ENCODE measurements at places on chromosomes 7 and 10.
A peak's percentile ranks its signal among the peaks of the same experiment; 100 is the strongest.

- no peak for DNase-seq
Observed at GRCh38 chr10:76197293-76197692, 765.9 kb downstream of the LRMDA start.

DNA sequence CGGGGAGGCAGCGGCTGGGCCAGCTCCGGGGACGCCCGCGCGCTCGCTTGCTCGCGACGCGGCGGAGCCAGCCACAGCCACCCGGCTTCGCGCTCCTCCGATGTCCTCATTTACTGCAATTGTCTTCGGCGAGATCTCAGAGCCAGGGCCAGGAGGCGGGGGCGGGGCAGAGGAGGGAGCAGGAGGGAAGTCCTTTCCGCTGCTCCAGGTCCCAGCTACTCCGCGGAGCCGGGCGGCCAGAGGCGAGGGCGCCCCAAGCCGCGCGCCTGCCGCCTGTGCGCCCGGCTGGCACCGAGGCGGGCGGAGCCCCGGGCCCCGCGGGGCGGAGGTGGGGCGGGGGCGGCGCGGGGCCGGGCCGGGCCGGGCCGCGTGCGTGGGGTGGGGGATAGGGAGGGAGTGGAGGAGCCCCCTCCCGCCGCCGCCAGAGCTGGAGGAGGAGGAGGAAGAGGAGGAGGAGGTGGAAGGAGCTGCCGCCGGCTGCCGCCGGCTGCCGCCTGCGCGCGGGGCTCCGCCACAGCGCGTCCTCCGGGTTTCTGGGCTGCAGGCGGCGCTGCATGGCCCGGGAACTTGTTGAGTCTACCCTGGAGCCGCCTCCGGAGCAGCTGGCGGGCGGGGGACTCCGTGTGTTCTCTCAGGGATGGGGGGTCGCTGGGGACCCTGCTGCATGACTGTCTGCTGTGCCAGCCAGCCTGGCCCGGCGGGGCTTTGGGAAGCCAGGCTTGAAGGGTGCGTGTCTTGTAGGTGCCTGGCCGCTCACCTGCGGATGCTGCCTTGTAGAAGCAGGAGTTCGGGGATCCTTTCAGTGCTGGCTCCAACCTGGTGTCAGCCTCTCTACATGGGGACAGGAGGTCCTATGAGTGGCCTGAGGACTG, at the start of gene INSYN2A:
TSS of gene INSYN2A (minus strand) at position 310 of the 872 bp plus-strand sequence. CDS start 20,196 bp downstream, outside the sequence.
- peak; percentile 50 for DNase-seq

DNA sequence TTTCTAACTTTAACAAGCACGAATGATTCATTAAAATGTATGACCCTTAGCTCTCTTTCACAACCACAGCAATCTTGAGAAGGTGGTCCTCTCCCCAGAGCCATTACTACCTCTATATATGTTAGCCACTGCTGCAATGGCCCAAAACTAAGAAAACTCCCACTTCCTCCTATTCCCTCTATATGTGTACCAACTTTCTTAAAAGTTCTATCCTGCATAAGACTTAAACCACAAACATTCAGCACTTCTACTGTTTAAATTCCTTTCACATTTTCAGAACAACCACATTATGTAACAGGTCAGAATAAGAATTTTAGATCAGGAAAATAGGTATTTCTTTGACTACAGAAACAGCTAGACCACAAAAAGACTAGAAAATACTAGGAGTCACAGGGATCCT, 36.2 kb downstream of the WASL start:
- DNase-seq, result no peak

GRCh38 chr10:89503652-89504370, 31.6 kb downstream of the SLC16A12 start:
- DNase-seq, result no peak

- peak; percentile 58 for DNase-seq
Observed at GRCh38 chr10:51073453-51074237, 642 bp upstream of the PRKG1 start.

DNA sequence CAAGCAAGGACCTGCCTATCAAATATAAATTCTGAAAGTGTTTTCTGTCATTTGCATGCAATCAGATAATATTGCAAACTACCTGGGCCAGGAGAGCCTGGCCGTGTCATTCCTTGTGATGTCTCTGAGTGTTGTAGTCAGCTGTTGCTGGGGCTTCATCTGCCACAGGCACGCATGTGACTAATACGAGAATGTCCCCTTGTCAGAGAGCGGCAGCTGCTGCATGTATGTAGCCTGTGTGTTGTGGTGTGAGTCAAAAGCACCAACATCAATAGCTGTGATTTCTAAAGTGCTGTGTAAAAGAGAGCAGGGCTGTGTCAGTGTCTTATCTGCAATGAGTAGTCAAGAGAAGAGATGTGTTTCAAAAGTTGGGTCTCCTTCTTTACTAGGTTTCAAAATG, 155.4 kb downstream of the POU6F2 start:
- DNase-seq, result no peak

GRCh38 chr7:155553871-155554270, 7.5 kb upstream of the CNPY1 start:
- no peak for DNase-seq

DNA sequence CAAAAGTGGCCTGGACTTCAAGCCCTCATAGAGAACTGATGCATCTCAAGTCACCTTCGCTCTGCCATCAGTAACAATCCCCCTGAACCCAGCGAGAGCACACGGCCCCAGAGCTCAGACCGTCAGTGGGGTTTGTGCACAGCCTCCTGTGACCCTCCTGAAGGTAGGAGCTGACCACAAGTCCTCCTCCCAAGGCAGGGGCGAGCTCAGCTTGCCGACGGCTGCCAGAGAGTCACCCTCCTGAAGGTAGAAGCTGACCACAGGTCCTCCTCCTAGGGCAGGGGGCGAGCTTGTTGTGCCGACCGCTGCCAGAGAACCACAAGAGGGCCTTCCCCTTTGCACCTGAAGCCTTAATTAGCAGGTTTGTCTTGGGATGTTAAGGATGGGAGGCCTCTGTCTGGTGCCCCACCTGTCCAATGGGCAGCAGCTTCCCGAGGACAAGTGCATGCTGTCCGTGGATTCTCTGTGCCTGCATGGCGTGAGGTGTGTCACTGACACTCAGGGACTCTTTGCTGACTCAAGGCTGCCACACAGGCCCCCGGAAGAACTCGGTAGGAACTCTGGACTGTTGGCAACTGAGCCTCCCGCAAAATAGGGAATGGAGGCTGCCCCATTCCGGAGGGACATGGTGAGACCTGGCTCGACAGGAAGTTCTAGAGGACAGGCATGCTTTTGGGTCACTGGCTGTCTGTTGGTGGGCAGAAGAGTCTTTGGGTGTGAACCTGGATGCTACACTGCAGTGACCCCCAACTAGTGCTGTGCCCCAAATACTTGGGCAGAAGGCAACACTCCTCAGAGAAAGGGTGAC, 487.4 kb downstream of the DNAJB6 start:
- no peak for DNase-seq

DNA sequence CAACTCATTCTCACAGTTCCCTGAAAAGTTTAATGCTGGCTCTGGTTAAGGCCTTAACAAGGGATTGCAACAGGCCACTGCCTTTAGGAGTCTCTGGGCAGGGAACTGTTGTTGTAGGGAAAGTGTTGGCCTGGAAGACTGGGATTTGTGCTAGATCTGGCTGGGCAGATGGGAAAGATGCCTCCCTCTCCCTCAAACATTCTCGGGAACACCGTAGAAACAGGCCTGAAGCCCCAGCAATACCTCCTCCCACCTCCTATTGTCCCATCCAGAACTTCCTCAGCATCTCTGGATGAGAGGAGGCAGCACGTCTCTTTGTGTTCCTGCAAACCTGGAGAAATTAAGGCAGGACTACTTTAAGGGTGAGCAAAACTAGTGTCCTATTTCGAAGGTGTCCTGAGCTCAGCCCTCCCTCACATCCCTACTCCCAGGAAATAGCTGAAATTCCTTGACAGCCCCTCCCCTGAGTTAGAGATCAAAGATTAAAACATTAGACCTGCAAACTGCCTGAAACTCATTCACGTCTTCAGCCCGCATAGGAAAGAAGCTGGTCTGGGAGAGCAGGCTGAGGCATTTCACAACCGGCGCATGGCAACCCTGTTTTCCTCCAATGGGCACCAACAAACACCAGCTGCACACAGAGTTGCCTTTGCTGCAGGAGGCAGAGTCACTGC, 10.9 kb upstream of the MAP3K8 start:
- DNase-seq, result peak; percentile 64

DNA sequence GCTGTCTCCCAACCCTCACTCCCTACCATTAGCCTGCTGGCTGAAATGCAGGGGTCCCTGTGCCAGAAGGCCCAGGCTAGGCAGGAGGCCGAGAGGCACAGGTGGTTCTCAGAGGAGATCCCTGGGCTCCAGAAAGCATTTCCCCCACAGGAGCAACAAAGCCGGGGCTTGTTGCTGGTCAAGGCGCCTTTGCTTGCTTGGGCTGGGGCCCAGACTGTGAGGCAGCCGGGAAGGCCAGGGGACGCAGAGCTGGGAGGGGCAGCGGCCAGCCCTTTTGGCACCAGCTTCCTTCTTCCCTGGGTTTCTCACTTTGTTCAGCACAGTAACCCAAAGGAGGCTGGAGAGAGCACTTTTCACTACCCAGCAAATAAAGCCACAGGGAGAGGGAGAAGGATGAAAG, 48.6 kb downstream of the FBXW4 start:
- DNase-seq, result peak; percentile 59

DNA sequence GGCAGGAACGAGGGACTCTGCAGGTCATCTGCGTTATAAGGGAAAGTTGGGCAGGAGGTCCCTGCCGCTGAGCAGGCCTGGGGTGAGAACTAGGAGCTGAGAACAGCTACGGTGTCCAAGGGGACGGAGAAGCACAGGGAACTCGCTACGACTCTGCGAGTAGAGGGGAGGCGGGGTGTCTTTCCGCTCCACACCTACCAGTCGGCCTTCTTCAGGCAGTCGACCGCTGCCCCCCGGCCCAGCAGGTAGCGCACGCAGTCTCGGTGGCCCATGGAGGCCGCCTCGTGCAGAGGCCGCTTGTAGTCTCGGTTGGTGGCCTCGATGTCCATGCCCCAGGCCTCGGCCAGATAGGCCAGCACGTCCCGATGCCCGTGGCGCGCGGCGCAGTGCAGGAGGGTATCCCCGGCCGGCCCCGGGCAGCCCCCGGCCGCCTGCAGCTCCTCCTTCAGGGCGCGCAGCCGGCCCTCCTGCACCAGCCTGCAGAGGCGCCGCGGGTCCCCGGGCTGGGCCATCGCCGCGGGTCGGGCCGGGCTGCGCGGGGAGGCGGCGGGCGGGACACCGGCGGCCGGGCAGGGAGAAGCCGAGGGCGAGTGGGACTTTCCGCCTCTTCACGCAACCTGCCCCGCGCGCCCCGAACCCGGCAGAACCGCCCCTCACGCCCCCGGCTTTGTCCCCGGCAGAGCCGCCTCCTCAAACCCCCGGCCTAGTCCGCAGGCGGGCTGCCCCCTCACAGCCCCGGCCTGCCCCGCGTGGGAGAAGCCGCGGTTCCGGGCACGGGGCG, 660 bp downstream of the ANKRD16 start:
- DNase-seq, result peak; percentile 61

GRCh38 chr10:24883176-24883575, 69.2 kb downstream of the PRTFDC1 start:
- no peak for DNase-seq

GRCh38 chr10:97903128-97904017, 53.7 kb downstream of the GOLGA7B start:
- no peak for DNase-seq

- DNase-seq, result no peak
Observed at GRCh38 chr7:130207033-130207432, 627 bp upstream of the SSMEM1 start.

DNA sequence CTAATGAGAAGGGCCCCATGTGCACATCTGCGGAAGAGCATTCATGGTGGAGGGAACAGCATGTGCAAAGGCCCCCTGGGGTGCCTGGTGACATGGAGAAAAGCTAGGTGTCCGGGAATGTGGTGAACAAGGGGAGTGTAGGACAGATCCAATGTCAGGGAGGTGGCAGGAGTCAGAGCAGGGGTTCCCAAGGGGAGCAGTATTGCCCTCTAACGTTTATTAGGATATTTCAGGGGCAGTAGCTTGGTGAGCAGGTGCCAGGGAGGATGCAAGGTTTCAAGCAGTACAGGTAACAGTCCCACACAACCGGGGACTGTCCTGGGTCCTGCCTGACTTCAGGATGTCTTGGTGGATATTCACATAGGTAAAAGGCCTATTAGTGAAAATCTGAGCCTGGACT, 209.6 kb downstream of the EMX2 start:
- DNase-seq, result no peak

GRCh38 chr10:7117806-7118674, 292.8 kb downstream of the SFMBT2 start:
- DNase-seq, result no peak

DNA sequence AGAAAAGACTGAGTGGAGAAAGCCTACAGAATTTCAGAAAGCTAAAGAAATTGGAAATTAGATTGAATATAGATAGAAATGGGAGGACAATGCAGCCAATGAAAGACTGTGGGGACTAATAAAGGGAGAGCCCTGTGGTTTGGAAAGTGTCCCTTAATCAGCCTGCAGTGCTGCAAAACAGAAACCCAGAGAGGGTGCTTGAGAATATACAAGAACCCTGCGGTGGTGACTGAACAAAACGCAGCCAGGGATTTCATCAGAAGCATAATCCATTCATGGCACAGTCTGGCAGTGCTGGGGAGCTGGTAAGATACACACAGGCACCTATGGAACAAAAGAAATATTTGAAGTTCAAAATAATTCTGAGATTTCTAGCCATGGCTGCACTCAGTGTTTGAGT, 19.1 kb downstream of the CEP41 start:
- DNase-seq, result no peak

- DNase-seq, result no peak
Observed at GRCh38 chr7:87645446-87645845, 17.2 kb downstream of the RUNDC3B start.

GRCh38 chr7:23216021-23216420, 30.6 kb upstream of the GPNMB start:
- DNase-seq, result peak; percentile 69

GRCh38 chr7:25615003-25615402, 386.7 kb upstream of the NPVF start:
- DNase-seq, result no peak

GRCh38 chr7:134298902-134299683, 17.6 kb downstream of the SLC35B4 start:
- DNase-seq, result peak; percentile 59

- DNase-seq, result no peak
Observed at GRCh38 chr10:15863733-15864132, 3.4 kb upstream of the MINDY3 start.

GRCh38 chr7:142714375-142714774, 34.9 kb upstream of the PRSS1 start:
- no peak for DNase-seq

DNA sequence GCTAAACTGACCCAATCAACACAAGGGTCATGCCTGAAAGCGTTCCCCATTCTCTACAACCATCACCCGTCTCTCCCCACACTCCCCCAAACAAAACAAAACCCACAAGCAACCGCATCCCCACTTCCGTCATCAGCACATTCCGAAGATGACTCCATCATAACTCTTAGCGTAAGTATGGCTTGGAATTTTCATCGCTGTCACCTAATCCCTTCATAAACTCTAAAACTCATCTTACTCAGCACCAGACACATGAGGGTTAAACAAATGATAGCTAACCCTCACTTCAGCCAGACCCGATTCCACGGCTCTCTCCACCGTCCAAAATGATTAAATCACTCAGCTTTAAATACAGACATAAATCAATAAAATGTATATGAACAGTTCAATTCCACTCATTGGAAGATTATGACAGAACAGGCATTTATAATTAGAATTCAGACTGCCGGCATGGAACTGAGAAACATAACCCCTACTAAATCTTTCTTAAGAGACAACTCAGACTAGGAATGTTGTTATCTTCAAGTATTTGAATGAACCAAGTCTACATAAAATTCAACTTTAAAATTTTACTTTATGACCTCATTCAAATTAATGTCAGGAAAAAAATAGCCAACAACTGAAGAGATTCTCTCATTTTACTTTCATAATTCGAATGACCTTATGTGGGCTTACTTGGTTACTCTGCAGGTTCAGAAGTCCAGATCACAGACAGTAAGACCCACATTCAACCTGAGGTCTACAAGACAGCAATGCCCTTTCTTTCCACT, 215.9 kb downstream of the PARD3 start:
- no peak for DNase-seq
